ENCODE measurements at places on chromosomes 2 and 18.

DNA sequence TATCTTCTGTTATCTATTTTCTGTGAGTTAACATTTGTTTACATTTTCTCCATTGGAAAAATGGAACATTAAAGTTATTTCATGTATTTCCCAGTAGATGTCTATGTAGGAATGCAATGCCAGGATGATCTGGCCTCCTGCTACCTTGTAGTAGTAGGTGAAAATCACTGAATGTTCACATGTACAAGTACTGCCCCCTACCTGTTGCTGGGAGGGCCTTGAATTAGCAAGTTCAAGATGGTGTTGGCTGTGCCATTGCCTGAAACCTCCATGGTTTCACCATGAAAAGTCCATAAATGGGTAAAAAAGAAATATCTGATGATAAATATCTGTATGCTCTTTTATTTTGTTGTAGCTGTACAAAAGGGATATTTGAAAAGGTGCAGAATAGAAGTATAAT, 30.7 kb downstream of the XRCC5 start:
- DNase-seq = peak; percentile 8

- no peak for DNase-seq
Observed at GRCh38 chr18:10525371-10525691, 496 bp upstream of the NAPG start.

GRCh38 chr2:241575624-241576292, 17.2 kb downstream of the BOK start:
- no peak for DNase-seq

- DNase-seq = no peak
Observed at GRCh38 chr18:36195427-36196122, 8.3 kb downstream of the MOCOS start.

- peak; percentile 46 for DNase-seq
Observed at GRCh38 chr2:201158111-201158929, 24.6 kb upstream of the CASP10 start.

DNA sequence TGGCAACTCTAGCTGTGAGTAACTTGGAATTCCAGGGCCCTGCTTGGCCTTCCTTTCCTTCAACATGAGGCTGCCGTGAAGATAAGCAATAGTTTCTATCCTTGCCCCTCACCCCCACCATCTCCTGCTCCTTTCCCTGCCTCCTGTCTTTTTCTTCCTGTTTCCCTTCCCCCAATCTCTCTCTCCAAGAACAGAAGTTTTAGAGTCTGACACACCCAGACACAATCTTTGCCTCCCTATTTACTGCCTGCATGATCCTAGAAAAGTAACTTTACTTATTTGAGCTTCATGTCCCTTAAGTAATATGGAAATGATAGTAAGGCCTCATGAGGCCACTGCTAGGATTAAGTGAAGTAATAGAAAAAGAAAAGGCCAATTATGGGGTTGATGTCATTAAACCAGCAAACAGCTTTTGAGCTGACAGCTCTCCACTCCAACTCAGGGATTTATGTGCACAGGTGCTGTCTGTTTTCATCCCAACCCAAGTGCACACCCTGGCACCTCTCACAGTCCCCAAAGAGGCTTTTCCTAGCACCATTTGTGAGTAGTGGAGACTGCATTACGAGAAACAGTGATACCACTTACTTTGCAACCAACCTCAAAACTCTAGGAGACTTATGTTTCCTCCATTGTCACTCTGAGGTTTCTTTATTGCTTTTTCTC, 123.7 kb upstream of the SIX3 start:
- DNase-seq = no peak

GRCh38 chr2:239289545-239289944, 111.3 kb downstream of the HDAC4 start:
- no peak for DNase-seq

GRCh38 chr2:128834880-128835252, 516.2 kb upstream of the HS6ST1 start:
- no peak for DNase-seq

DNA sequence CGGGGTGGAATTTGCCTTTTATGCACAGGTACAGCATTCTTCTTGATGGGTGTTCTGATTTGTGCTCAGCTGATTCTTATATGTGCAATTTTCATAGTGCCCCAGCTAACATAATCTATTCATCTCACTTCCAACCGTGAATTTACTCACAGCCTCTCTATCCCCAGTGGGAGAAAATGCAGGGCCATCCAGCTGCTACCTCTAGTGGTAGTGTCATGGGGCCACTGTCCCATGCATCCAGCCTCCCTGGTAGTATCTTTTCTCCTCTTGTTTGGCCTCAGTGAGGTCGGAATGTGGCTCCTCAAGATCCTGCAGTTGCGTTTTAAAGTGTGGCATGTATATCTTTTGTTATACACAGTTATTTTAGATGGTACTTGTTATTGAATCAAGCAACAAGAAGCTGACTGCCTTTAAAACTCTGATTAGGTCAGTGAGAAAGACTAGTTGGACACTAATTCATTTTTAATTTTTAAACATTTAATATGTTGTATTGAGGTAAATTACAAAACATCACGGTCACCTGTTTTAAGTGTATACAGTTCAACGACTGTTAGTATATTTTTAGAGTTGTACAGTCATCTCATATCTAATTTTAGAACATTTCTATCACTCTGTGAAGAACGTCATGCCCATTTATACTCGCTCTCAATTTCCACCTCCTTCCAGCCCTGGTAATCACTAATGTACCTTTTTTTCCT, 67.9 kb upstream of the TXNDC2 start:
- DNase-seq = no peak

DNA sequence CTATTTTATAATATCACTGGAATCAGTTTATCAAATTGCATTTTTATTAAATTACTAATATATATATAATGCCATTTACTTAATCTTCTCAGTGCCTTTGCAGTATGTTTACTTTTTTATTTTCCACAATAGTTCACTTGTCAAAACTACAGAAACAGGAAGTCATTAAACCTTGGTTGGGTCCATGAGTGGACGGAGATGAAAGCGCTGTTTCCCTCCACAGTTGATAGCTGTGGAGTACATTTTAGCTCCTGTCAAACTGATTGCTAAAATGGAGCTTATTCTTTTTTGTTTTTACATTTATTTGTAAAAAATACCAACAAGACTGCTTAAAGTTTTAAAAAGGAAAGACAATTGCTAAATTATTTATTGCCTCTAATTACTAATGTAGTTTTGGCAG, 19.2 kb downstream of the MFF start:
- DNase-seq = no peak

- DNase-seq = no peak
Observed at GRCh38 chr2:206982360-206982955, 43.1 kb downstream of the CPO start.

DNA sequence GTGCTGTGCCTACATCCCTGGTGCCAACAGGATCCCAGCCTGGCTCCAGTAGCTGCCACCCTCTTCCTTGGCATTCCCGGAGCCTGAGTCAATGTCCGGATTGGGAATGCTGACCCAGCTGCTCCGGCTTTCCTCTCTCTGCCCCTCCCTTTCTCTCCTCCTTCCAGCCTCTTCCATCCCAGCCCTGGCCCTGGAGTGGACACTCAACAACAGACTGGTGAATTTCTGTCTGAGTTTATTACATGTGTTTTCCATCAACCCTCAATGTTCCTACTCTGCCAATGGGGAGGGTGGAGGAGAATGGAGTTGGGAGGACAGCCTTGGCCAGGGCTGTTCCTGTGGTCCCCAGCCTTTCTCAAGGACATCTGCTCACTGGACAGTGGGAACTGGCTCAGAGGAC, 917 bp upstream of the PRKAG3 start:
- no peak for DNase-seq

DNA sequence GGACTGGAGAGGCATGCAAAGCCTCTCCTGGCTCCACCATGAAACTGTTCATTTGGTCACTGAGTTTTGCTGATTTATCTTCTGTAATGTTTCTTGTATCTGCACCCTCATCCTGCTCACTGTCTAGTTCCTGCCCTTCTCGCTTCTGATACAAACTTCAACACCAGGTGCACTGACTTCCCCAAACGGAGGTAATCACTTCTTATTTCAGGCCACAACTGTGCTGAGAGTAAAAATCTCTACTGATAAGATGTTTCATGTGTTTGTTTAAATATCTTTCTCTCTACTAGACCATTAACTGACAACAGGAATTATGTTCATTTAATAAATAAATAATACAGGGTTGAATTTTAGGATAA, 10.9 kb upstream of the NT5C1B start:
- DNase-seq = no peak

DNA sequence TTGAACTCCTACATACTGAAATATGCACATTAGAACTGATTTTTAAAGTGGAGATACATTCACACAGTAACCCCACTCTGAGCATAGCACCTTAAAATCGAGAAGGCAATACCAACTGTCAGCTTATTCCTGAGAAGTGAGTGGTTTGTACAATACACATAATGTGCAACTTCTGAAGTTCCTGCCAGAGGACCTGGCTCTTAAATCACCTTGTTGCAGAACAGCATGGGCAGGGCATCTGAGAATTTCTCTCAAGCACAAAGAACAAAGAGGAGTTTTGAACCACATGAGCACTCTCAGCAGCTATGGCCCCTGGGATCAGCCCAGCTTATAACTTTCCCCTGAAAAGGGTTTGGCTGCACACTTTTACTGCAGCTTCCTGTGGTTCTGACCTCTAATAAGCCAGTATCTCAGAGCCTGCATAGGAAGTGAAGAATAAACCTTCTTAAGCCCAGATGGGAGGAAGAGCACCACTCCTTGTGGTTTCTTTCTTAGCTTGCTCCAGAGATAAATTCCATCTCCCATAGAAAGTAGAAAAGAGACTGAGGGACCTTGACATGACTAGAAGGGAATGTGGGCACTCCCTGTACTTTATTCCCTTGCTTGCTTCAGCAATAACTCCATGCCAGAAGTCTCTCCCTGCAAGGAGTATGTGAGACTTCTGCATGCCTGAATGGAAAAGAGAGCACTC, 862.3 kb downstream of the SUCLG1 start:
- DNase-seq = no peak

DNA sequence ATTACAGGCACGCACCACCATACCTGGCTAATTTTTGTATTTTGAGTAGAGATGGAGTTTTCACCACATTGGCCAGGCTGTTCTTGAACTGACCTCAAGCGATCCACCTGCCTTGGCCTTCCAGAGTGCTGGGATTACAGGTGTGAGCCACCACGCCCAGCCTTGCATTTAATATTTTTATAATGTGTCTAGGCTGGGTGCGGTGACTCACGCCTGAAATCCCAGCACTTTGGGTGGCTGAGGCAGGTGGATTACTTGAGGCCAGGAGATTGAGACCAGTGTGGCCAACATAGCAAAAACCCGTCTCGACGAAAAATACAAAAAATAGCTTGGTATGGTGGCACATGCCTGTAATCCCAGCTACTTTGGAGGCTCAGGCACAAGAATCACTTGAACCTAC, 3.2 kb downstream of the RPL37A start:
- no peak for DNase-seq

DNA sequence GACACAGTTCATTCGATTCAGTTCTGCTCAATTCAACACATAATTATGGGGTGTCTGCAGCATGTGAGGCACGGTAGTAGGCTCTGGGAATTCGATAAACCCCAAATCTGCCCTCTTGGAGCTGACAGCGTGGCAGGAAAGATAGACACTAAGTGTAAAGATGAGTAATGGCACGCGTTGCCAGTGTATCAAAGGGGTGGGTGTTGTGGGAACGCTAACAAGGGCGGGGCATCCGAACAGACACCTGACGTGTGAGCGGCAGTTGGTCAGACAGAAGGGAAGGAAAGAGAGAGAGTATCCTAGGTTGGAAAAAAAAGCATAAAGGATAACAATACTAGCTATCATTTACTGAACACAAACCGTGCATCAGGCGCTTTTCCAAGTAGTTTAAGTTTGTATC, 125.7 kb upstream of the HAAO start:
- no peak for DNase-seq

- no peak for DNase-seq
Observed at GRCh38 chr2:75130171-75130570, 69.1 kb downstream of the TACR1 start.

- DNase-seq = no peak
Observed at GRCh38 chr18:8951491-8951890, 151.0 kb upstream of the NDUFV2 start.

DNA sequence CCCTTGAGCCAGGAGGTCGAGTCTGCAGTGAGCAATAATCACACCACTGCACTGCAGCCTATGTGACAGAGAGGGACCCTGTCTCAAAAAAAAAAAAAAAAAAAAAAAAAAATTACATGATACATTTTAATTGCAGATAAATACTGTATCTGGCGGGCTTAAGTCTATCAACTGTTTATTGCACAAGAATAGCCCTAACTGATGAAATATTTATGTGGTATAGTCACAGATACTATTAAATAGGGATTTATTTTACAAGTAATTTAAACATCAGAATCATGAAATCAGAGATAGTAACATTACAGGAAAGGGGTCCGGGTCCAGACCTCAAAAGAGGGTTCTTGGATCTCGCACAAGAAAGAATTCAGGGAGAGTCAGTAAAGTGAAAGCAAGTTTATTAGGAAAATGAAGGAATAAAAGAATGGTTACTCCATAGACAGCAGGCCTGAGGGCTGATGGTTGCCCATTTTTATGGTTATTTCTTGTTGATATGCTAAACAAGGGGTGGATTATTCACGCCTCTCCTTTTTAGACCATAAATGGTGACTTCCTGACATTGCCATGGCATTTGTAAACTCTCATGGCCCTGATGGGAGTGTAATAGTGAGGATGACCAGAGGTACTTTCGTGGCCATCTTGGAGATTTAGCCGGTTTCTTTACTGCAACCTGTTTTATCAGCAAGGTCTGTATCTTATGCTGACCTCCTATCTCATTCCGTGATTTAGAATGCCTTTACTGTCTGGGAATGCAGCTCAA, 166.6 kb downstream of the PMAIP1 start:
- DNase-seq = no peak

DNA sequence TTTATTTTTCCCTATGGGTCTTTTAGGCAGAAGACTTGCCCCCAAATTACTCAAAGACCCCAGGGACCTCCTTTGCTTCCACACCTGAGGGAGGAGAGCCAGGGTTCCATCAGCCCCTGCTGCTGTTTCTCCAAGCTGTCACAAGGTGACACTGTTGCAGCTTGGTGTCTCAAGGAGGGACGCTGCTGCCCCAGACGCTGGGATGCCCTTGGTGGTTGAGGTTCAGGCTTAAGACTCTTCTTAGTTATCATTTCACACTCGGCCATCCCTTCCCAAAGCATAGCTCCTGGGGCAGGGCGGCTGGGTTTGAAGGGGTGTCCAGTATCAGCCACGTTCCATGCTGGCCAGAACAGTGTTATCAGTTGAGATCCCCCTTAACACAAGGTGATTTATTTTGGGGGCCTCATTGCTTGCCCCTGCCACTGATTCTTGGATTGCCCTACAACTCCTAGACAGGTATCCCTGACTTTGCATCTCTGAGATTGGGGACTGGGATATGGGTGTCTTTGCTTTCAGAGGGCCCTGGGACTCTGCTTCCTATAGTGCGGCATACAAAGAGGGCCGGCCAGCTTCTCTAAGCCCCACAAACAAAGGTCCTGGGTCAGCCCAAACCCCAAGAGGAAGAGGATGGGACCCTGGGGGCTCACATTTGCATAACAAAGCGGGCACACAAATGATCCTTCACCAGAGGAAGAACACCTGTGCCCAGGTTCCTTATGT, 22.7 kb downstream of the GPR55 start:
- no peak for DNase-seq

Measured in stimulated activated CD8-positive, alpha-beta memory T cell treated with anti-CD3 and anti-CD28 coated beads, Interleukin-12 subunit alpha, Interleukin-12 subunit beta, amount 100 ng/mL, for 1 hour (primary cell).